ENCODE measurements at places on chromosomes 16 and 17.

DNA sequence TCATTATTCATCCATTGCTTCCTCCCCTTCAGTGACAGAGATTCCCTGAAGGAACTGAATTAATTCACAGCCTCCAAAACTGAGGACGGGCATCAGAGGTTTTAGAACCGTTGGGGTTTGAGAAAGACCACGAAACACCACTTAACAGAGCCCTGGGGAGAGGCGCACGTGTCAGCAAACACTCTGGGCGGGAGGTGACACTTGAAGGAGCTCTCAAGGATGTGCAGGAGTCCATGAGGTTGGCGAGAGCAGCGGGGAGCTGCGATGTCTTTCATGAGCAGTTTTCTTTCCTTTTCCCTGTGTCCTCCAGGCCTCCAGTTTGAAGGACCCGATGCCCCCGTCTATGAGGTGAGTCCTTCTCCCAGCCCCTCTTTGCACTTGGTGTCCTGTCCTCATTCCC, 23.7 kb downstream of the B4GALNT2 start:
- no peak for DNase-seq

DNA sequence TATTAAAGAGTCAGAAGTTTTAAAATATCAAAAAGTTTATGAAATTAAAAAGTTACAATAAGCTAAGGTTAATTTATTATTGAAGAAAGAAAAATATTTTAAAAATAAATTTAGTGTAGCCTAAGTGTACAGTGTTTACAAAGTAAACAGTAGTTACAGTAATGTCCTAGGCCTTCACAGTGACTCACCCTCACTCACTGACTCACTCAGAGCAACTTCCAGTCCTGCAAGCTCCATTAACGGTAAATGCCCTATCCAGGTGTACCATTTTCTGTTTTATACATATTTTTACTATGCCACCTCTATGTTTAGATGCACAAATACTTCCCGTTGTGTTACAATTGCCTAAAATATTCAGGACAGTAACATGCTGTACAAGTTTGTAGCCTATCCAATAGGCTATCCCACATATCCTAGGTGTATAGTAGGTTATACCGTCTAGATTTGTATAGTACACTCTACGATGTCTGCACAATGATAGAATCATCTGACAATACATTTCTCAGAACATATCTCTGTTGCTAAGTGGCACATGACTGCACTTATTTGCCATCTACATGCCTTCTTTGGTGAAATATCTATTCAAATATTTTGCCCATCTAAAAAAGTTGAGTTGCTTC, 67.2 kb upstream of the WSB1 start:
- no peak for DNase-seq

- no peak for DNase-seq
Measured at GRCh38 chr16:57413733-57414132, 9.2 kb downstream of the CCL17 start.

DNA sequence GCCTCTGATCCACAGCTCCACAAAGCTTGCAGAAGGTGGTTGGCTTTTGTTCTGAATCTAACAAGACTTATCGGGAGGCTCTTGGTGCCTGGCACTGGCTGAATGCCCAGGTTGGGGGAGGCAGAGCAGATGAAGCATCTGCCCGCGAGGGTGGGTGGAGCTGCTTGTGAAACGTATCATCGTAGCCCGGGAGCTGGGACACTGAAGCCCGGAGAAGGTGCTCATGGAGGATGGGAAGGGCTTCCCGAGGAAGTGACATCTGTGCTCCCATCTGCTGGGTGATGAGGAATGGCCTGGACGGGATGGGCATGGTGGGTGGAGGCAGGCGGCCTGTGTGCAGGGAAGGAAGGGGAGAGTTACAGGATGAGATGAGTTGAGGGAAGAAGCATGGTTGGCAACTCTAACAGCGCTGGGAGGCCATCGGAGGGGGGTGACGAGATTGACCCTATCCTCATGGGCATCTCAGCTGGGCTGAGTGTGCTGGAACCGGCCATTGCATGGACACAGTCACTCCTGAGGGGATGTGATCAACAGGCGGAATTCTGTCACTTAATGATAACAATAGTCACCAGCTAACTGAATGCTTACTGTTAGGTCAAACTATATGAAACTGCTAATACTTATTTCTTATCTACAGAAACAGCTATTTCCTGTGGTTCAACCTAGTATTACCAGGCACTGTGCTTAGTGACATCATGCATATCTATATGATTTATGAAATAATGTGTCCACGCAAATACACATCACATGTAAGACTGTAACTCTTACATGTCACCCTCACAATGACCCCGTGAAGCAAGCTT, 102.7 kb downstream of the ABCC6 start:
- DNase-seq, result no peak

- no peak for DNase-seq
Measured at GRCh38 chr17:79648181-79648831, 37.5 kb upstream of the RBFOX3 start.

DNA sequence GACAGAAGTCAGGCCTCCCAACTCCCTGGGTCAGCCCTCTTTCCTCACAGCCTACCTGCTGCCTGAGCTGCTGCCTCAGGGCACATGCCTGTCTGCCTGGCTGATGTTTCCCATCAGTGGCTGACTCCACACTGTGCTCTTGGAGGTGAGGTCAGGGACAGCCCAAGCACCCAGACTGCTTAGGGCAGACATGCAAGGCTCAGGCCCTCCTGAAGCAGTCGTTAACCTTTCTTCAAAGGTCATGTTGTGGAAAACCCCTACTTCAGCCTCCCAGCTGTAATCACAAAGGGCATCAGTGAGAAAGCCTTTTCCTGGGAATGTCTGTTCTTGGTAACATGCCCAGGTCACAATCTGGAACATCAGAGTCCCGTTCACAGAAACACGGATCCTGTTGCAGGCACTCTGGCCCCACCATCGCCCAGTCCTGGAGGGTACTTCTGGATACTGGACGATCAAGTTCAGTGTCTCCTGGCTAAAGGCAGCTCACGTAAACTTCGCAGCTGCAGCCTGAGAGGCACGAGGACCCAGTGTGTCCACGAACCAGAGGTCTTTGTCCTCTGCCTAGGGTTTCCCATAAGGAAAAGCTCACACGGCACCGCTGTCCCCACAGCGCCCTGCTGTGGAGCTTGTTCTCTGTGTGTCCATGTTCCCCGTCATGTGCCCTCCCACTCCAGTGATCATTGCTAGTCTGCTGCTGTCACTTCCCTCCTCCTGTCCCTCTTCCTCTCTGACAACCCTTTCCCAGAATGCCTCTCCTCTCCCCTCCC, 54.9 kb downstream of the GNAO1 start:
- DNase-seq, result no peak

DNA sequence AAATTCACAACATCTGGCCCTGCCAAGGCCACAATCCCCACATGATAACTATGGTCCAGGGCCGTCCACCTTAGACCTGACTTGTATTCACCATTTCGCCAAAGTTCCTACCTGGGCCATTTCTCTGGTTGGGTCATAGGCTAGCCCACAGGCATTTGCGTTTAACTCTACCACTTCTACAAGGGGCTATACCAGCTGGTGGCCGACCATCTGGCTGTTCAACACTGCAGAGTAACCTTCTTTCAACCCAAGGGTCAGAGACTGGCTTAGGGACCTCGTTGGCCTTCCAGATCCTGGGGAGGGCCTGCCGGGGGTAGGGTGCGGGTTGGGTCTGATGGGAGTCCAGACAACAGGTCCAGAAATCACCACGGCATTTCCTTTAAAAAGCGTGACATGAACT, 242.3 kb upstream of the C16orf82 start:
- DNase-seq, result no peak

DNA sequence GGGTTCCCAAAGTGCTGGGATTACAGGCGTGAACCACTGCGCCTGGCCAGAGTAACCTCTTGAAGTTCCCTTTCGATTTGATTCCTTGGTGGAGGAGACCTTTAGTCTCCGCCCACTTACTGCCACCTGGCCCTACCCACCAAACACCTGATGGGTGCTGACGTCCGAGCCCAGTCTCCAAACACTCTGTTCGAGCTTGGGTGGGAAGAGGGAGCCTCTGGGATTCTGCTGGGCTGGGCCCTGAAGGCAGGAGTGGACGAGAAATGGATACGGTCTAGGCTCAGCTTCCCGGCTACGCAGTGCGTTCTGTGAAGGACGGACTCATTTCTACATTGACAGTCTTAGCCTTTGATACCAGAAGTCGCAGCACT, 870 bp upstream of the ITGA3 start:
- DNase-seq, result no peak

DNA sequence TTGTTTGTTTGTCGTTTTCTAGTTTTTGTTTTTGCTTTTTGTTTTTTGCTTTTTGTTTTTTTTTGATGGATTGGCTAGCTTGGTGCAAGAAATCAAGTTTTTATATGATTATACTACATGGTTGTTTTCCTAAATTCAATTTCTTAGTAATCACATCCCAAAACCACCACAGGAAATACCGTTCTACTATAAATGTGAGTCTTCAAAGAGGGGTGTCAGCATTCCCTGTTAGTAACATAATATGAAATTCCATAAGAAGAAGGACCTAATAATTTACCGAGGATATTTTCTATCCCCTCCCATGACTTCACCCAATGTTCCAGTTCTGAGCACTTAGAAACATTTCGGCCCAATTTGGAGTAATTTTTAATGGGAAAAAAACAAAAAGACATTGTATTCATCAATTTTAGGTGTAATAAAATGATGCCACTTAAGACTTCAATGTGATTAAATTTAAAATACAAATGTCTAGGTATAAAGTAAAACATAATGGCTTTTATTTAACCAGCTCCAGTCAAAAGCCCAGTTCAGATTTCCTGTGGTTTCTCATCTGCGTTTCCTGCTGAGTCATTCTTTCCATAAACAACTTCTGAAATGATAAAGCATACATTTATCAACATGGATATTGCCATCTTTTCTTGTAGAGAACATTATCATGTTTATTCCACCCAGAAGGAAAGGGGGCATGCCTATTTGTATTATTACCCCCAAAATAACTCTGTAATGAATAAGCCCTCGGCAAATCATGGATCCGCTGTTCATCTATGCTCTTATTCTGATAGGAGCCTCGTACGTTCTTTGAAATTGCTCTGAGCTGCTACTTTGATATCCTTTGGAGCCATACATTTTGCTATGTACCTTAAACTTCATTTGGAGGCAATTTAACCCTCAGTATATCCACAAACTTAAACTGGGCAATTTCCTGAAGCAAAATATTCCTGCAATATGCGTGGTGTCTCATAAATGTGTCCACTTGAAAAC, 28.1 kb downstream of the HSBP1 start:
- peak; percentile 27 for DNase-seq

- DNase-seq, result no peak
Measured at GRCh38 chr17:65438708-65439294, 122.6 kb downstream of the AXIN2 start.

- DNase-seq, result no peak
Measured at GRCh38 chr16:89785523-89786155, 30.8 kb downstream of the FANCA start.

- no peak for DNase-seq
Measured at GRCh38 chr17:54947396-54947795, 21.1 kb downstream of the COX11 start.

- DNase-seq, result no peak
Measured at GRCh38 chr17:1597861-1598342, 30.7 kb downstream of the SLC43A2 start.

- DNase-seq, result no peak
Measured at GRCh38 chr16:65809627-65810026, 556.9 kb upstream of the CDH5 start.

- DNase-seq, result no peak
Measured at GRCh38 chr17:4898351-4898750, 985 bp upstream of the C17orf107 start.

DNA sequence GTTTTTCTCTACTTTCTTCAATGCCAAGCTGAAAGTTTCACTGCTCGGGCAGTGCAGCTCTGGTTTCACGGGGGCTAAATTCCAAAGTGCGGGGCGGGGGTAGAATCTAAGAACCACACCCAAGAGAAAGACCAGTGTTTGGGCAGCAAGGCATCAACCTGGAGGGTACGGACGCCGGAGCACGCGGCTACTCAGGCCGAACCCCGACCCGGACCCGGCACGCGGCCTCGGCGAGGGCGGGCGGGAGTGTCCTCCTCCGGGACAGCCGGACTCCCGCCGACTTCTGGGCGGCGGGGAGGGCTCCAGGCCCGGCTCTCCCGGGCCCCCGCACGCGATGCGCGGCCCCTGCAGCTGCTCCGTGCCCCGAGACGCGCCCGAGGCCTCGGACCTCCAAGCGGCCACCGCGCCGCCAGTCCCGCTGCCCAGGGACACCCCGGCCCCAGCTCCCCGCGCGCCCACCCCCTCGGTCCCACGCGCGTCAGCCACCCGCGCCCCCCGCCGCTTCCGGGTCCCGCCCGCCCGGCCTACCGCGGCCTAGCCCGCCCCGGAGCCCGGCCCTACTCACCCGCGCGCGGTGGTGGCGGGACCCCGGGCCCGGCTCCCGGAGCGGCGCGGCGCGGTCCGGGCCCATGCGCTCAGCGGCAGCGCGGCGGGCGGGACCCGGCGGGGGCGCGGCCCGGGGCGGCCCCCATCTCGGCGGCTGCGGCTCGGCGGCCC, 561 bp downstream of the AXIN1 start:
- no peak for DNase-seq

GRCh38 chr17:5282642-5283217, 646 bp downstream of the RABEP1 start:
- DNase-seq, result peak; percentile 45

DNA sequence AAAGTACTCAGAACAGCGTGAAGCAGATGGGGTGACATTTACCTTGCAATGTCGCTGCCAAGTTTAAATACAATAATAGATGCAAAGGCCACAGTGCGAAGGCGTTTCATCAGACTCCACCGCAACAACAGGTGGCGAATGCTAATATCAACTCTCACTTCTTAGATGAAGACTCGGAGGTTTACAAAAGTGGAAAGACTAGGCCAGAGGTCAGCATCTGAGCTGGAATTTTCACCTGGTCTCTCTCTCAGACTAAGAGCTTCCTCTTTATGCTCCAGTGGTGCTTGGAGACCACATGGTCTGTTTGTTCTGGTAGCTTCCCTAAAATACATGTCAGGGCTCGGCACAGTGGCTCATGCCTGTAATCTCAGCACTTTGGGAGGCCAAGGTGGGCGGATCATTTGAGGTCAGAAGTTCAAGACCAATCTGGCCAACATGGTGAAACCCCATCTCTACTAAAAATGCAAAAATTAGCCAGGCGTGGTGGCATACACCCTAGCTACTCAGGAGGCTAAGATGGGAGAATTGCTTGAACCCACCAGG, 169.1 kb downstream of the XYLT1 start:
- no peak for DNase-seq

Data from T-helper 2 cell treated with Interferon-gamma antibody and Interleukin-4, amounts not matched to agents 5 μg/mL and 100 μg/mL, for 36 hours (primary cell).